ENCODE measurements at places on chromosomes 5 and 9.

DNA sequence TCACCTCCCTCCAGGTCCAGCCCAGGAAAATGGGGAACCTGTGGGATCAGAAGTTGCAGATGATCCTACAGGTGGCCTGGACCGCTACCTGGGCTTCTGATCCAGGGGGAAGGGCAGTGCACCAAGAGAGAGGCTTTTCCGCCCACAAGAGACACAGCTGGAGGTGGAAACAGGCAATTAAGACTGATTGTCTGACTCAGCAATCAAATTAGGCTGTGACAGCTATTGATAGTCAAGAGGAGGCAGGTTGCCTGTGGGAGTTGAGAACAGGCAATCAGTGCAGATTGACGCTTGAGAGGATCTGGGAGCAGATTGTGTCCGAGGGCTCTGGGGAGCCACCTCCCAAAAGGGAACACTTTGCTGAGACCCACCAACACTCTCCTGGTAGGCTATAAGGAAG, 71.1 kb upstream of the SLC44A1 start:
- no peaks in the 10 kb centered on the region for H3K27me3 ChIP-seq
- no peak overlapping the region for H3K4me3 ChIP-seq
- H3K36me3 ChIP-seq, result no peaks in the 10 kb centered on the region
- DNase-seq, result no peak

DNA sequence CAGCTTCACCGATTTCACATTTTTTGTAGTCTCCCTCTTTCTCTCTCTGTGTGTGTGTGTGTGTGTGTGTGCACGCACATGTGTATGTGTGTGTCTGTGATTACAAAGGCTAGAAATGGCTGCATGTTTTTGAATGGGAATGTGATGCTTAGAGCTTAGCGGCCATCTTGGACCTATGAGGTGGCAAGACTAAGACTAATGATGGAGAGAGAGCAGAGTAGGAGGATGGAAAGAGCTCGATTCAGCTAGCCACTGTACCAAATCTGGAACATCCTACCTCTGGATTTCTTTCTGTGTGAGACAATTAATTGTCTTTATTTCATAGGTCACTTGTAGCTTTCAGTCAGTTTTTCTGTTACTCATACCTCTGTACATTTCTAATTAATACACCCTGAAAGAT, 205.1 kb downstream of the PCSK1 start:
- H3K27me3 ChIP-seq, result no peaks in the 10 kb centered on the region
- no peak for DNase-seq
- no peaks in the 10 kb centered on the region for H3K36me3 ChIP-seq
- H3K4me1 ChIP-seq, result no peaks in the 10 kb centered on the region
- H3K4me3 ChIP-seq, result no peak overlapping the region

DNA sequence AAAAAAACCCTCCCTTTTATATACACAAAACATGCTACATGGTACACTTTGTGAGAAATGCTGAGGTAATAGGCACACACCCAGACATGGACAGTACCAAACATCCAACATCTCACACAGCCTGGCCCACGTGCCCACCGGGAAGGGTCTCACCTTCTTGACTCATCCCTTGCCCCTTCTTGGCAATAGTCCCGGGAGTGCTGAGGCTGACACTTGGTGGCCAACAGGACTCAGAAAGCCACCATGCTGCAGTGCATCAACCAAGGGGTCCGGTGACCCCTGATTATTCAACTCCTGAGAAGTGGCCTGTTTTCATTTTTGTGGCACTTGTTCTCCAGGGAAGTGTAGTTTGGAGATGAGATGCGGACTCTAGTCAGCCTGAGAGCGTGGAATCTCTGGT, 35.0 kb downstream of the ANGPTL2 start:
- H3K4me3 ChIP-seq, result no peak overlapping the region
- no peak for DNase-seq
- H3K27me3 ChIP-seq, result no peaks in the 10 kb centered on the region
- H3K27ac ChIP-seq, result no peak overlapping the region
- peaks cover 6% of the 10 kb centered on the region for H3K4me1 ChIP-seq

DNA sequence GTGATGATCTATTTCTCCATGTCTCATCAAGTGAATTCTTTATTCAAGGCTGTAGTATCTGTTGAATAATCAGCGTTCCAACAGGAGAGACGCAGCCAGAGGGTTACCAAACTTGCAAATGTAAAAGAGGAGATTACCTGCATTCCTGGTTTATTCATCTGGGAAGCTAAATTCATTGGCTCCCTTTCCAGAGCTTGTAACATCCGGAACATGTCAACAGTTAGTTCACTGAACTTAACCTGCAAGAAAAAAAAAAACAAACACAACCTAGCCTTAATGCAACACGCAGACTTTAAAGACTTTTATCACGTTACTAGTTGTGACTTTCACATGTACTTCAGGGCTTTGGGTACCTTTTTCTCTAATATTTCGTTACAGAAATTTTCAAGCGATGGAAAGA, 62.4 kb upstream of the GOLGA1 start:
- H3K4me1 ChIP-seq, result no peaks in the 10 kb centered on the region
- H3K4me3 ChIP-seq, result no peak overlapping the region
- no peak for DNase-seq
- H3K27ac ChIP-seq, result no peak overlapping the region
- H3K27me3 ChIP-seq, result no peaks in the 10 kb centered on the region
- peaks cover 14% of the 10 kb centered on the region for H3K36me3 ChIP-seq

DNA sequence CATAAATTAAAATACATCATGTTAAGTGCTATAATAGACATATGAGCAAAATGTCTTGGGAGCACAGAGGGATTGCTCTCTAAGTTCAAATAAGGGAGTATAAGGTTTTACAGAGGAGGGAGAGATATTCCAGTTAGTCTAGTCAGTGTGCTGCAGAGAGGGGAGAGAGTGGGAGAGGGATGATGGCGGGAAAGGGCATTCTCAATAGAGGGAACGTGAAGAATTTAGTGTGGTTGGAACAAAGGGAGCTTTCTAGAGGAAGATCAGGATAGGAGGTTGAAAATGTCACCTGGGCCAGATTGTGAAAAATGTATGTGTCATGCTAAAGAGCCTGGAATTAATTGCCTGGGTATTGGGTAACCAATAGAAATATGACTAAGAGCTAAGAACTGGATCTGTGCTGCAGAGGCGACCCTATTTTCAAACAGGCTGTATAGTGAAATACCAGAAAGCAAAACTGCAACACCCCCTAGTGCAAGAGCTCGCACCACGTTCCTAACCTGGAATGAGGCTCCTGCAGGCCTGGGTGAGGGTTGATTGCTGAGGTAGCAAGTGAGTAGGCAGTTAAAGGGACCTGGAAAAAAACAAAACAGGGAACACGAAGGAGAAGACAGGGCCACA, 791.8 kb upstream of the C9orf72 start:
- no peak overlapping the region for H3K4me3 ChIP-seq
- H3K36me3 ChIP-seq, result no peaks in the 10 kb centered on the region
- H3K27ac ChIP-seq, result no peak overlapping the region
- no peaks in the 10 kb centered on the region for H3K4me1 ChIP-seq
- no peaks in the 10 kb centered on the region for H3K27me3 ChIP-seq
- DNase-seq, result no peak

GRCh38 chr9:14302405-14302804, 11.5 kb downstream of the NFIB start:
- no peaks in the 10 kb centered on the region for H3K4me1 ChIP-seq
- no peaks in the 10 kb centered on the region for H3K27me3 ChIP-seq
- H3K36me3 ChIP-seq, result no peaks in the 10 kb centered on the region
- no peak overlapping the region for H3K27ac ChIP-seq

DNA sequence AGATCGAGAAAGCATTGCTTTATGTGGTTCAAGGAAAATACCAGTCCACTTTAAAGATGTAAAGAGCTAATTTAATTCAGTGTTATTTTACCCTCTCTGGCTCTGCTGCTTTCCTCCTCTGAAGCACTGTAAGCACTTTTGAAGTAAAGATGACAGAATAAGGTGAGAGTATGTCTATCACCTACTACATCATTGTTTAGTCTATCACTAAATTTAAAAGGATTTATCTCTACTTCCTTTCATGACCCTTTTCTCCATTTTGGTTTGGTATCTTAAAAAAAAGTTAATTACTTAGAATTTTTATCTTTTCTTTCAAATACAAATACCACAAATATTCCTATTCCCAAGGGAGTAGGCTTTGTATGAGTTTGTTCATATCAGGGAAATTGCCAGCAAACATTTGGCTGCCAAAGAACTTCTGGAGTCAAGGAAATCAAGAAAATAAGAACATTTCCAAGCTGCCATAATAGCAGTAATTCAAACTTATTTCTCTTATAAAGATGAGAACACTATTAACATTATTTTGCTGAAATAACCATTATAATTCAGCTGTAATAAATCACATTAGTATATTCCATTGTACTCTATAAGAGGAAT, 77.8 kb downstream of the SLC38A9 start:
- no peaks in the 10 kb centered on the region for H3K4me1 ChIP-seq
- H3K27me3 ChIP-seq, result no peaks in the 10 kb centered on the region
- peaks cover 5% of the 10 kb centered on the region for H3K36me3 ChIP-seq
- DNase-seq, result no peak

DNA sequence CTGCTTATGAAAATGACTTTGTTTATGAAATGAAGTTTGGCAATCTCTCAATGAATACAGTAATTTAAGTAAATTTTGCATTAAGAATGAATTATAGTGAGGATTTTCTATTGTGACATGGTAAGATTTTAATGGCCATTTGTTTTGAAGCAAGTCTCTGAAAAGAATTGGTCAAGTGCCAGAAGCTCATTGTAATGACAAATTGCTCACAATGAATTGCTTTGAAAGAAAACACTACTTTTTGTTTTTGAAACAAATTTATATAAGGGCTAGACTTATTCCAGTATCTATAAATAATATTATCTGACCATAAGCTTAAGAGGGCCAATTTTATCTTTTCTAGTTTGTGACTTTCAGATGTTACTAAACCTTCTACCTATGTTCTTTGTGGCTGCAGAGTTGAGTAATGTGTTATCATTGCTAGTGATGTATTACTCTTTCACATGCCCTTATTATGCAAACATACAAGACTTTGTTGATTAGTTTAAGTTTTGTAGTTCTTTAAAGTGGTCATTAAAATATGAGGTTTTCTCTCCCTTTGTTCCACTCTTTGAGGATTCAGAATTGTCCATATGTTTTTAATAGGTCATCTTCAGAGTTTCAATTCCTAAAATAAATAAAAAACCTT, 93.0 kb upstream of the ZNF608 start:
- no peak overlapping the region for H3K4me3 ChIP-seq
- no peak overlapping the region for H3K27ac ChIP-seq
- no peak for DNase-seq
- no peaks in the 10 kb centered on the region for H3K36me3 ChIP-seq

DNA sequence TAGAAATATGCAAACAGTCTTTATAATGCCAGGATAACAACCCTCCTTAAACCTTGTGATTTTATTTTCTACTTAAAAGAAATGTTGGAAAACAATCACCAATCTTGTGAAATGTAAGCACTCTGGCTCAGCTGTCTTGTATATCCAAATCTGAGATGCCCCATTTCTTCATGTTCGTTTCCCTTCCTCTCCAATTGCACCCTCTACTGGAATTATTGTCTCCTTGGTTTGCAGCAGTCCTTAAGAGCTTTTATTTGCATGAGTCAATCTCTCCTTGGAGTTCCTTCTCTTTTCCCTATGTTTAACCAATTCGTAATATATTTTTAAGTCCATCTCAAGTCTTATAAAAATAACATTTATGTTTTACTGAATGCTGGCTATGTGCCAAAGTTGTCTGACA, 362.0 kb upstream of the CDH10 start:
- no peaks in the 10 kb centered on the region for H3K4me1 ChIP-seq
- no peak overlapping the region for H3K4me3 ChIP-seq
- no peaks in the 10 kb centered on the region for H3K36me3 ChIP-seq
- DNase-seq, result no peak

- no peak overlapping the region for H3K4me3 ChIP-seq
- H3K4me1 ChIP-seq, result no peaks in the 10 kb centered on the region
- no peaks in the 10 kb centered on the region for H3K36me3 ChIP-seq
- no peak overlapping the region for H3K27ac ChIP-seq
Observed at GRCh38 chr9:132461971-132462370, 52.0 kb downstream of the CFAP77 start.

DNA sequence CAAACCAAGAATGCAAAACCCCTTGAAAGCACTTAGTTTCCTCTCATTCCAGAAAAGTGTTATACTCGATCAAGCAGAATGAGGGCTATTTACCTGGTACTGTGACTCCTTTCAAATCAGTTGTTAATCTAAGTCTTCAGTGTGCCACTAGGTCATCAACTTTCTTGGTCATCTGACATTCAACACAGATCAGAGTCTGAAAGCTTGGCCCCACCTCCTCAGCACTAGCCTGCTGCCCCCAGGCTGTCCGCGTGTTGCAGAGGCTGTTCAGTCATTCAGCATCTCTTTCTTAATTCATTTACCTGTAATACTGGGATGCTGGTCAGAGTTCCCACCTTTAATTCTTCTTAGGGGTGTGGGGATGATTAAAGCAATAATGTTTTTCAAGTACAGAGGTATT, 28.5 kb downstream of the ENC1 start:
- no peaks in the 10 kb centered on the region for H3K36me3 ChIP-seq
- H3K27me3 ChIP-seq, result no peaks in the 10 kb centered on the region
- H3K4me3 ChIP-seq, result no peak overlapping the region
- H3K4me1 ChIP-seq, result no peaks in the 10 kb centered on the region
- DNase-seq, result no peak

GRCh38 chr9:79061752-79062616, 509.8 kb upstream of the TLE4 start:
- H3K36me3 ChIP-seq, result no peaks in the 10 kb centered on the region
- no peak overlapping the region for H3K4me3 ChIP-seq
- no peaks in the 10 kb centered on the region for H3K4me1 ChIP-seq
- no peaks in the 10 kb centered on the region for H3K27me3 ChIP-seq

DNA sequence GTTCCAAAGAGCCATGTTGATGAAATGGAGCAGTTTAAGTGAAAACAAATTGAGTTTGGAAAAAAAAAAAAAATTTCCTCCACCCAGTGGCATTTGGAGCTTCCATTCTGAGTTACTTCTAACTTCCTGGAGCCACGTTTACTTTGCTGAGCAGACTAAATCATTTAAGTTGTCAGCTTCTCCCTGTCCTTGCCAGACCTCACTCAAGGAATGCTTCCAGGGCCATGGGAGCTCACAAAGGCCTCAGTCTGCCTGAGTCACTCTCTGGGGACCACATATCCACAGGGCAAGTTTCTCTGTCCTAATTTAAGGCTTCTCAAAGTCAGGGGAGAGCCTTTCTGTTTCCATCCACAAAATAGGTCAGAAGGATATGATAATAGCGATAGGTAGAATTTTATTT, 210.3 kb upstream of the TNC start:
- DNase-seq, result no peak
- no peaks in the 10 kb centered on the region for H3K27me3 ChIP-seq
- no peak overlapping the region for H3K4me3 ChIP-seq

GRCh38 chr5:67268231-67269021, 71.8 kb upstream of the CD180 start:
- H3K27me3 ChIP-seq, result no peaks in the 10 kb centered on the region
- H3K27ac ChIP-seq, result no peak overlapping the region
- no peaks in the 10 kb centered on the region for H3K36me3 ChIP-seq
- no peak for DNase-seq
